ENCODE measurements at places on chromosomes 12 and 14. TPM values are rescaled to one million over a fixed set of nuclear protein-coding genes. Genes with fewer than 3 reads are reported as not detected.

DNA sequence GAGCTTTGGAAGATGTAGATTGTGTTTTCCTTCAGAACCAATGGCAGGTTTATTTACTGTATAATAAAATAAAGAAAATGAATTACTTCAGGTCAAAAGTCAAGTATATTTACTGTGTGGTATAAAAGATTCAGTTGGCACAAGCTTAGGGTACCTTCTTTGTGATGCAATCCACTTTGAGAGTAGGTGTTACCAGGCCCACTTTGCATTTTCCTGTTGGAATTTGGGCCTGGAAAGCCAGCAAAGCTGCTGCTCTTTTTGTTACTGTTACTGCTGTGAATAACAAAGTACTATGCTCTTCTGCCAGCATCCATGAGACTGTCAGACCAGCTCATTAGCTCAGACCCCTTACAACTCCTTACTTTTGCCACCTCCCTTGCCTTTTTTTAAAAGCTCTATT lies 649.0 kb upstream of the SEL1L start:
- no peak overlapping the region for H3K27ac ChIP-seq
- no peaks in the 10 kb centered on the region for H3K4me1 ChIP-seq
- H3K36me3 ChIP-seq = no peaks in the 10 kb centered on the region
- no peaks in the 10 kb centered on the region for H3K27me3 ChIP-seq

GRCh38 chr14:36845356-36846012 lies 183.8 kb downstream of the PAX9 start:
- H3K4me3 ChIP-seq = no peak overlapping the region
- H3K36me3 ChIP-seq = no peaks in the 10 kb centered on the region
- DNase-seq = no peak
- H3K27me3 ChIP-seq = no peaks in the 10 kb centered on the region
- peaks cover 2% of the 10 kb centered on the region for H3K4me1 ChIP-seq

The PRPH gene
- not detected for total RNA-seq

The BEGAIN gene
- 1.4 TPM for total RNA-seq

- no peak for DNase-seq
- H3K36me3 ChIP-seq = peaks cover 11% of the 10 kb centered on the region
- no peak overlapping the region for H3K4me3 ChIP-seq
- H3K27me3 ChIP-seq = peaks cover 4% of the 10 kb centered on the region
- H3K4me1 ChIP-seq = no peaks in the 10 kb centered on the region
Measured at GRCh38 chr12:124203176-124203575, 91.7 kb upstream of the RFLNA start.

GRCh38 chr14:21025371-21026273 lies 761 bp upstream of the NDRG2 start:
- peaks cover 24% of the 10 kb centered on the region for H3K4me1 ChIP-seq
- peak; percentile 10 for DNase-seq
- H3K4me3 ChIP-seq = peak overlapping the region; percentile 94
- peaks cover 3% of the 10 kb centered on the region for H3K36me3 ChIP-seq

- peak overlapping the region; percentile 93 for H3K27ac ChIP-seq
- no peaks in the 10 kb centered on the region for H3K27me3 ChIP-seq
- H3K36me3 ChIP-seq = no peaks in the 10 kb centered on the region
- DNase-seq = no peak
Measured at GRCh38 chr12:673849-674248, 10.6 kb upstream of the NINJ2 start.

The CCDC197 gene
- total RNA-seq = not detected
